Melanocyte of skin (primary cell): ENCODE measurements at places on chromosomes 11 and 22. TPM values are rescaled to one million over a fixed set of nuclear protein-coding genes. Genes with fewer than 3 reads are reported as not detected.

The KRTAP5-11 gene
- total RNA-seq, result not detected in 2 replicates

The CARD18 gene
- total RNA-seq, result not detected in 2 replicates

The LRRC10B gene
- under 0.01 and 0.36 TPM in 2 replicates for total RNA-seq

The OR2AG1 gene
- not detected in 2 replicates for total RNA-seq

The IGSF9B gene
- total RNA-seq, result under 0.01 TPM in 1 of 2 replicates, not detected in the other

The SOX10 gene
- 242 and 272 TPM in 2 replicates for total RNA-seq

The BEST1 gene
- total RNA-seq, result 45.8 and 60.9 TPM in 2 replicates

The MUC15 gene
- total RNA-seq, result not detected in 2 replicates
